CD4-positive, alpha-beta T cell (primary cell): ENCODE measurements at places on chromosomes 3 and 15.

GRCh38 chr3:77025471-77025870 lies 14.4 kb upstream of the ROBO2 start:
- H3K27me3 ChIP-seq: no peaks in the 10 kb centered on the region
- no peak for DNase-seq
- no peaks in the 10 kb centered on the region for H3K36me3 ChIP-seq
- H3K4me1 ChIP-seq: no peaks in the 10 kb centered on the region

GRCh38 chr15:37084602-37085001 lies 15.7 kb downstream of the MEIS2 start:
- DNase-seq: no peak
- no peak overlapping the region for H3K27ac ChIP-seq
- no peaks in the 10 kb centered on the region for H3K36me3 ChIP-seq
- no peak overlapping the region for H3K4me3 ChIP-seq
- no peaks in the 10 kb centered on the region for H3K4me1 ChIP-seq

- H3K36me3 ChIP-seq: no peaks in the 10 kb centered on the region
- no peak overlapping the region for H3K27ac ChIP-seq
- peaks cover 12% of the 10 kb centered on the region for H3K27me3 ChIP-seq
- H3K4me3 ChIP-seq: no peak overlapping the region
Measured at GRCh38 chr15:93861413-93861812, 369.9 kb upstream of the MCTP2 start.

DNA sequence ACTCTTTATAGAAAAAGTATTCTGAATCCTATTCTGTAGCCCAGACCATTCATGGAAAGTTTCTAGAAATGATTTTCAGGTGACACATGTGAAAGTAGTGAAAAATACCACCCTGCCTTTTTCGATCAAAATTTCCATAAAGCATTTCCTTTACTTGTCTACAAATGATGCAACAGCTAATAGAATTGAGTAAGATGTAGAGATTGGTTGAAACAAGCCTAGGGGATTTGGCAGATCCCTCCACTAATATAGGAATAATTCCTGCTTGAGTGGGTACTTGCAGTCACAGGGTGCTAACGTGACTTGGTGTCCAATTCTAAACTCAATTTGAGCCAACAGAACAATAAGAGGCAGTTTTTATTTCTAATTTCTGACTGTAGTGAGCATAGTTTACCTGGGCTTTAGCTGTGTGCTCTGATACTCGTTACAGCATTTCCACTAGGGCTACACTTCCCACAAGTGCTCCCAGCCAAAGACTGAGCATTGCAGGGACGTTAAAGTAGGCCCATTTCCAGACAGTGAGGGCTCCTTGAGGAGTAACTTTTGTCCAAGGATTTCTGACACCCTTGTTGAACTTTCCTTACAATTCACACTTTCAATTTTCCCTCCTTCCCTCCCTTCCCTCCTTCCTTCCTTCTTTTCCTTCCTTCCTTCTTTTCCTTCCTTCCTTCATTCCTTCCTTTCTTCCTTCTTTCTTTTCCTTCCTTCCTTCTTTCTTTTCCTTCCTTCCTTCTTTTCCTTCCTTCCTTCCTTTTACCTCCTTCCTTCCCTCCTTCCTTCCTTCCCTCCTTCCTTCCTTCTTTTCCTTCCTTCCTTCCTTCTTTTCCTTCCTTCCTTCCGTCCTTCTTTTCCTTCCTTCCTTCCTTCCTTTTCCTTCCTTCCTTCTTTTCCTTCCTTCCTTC lies 53.9 kb upstream of the TP63 start:
- H3K27ac ChIP-seq: no peak overlapping the region
- no peaks in the 10 kb centered on the region for H3K4me1 ChIP-seq
- H3K36me3 ChIP-seq: no peaks in the 10 kb centered on the region
- H3K27me3 ChIP-seq: no peaks in the 10 kb centered on the region

- H3K27me3 ChIP-seq: no peaks in the 10 kb centered on the region
- H3K27ac ChIP-seq: no peak overlapping the region
- H3K4me3 ChIP-seq: no peak overlapping the region
- H3K4me1 ChIP-seq: no peaks in the 10 kb centered on the region
Measured at GRCh38 chr3:44893097-44893496, 18.7 kb downstream of the TGM4 start.

- no peak overlapping the region for H3K4me3 ChIP-seq
- no peaks in the 10 kb centered on the region for H3K36me3 ChIP-seq
- H3K27me3 ChIP-seq: no peaks in the 10 kb centered on the region
- no peak for DNase-seq
- no peak overlapping the region for H3K27ac ChIP-seq
Measured at GRCh38 chr3:152609891-152610290, 225.0 kb upstream of the P2RY1 start.

DNA sequence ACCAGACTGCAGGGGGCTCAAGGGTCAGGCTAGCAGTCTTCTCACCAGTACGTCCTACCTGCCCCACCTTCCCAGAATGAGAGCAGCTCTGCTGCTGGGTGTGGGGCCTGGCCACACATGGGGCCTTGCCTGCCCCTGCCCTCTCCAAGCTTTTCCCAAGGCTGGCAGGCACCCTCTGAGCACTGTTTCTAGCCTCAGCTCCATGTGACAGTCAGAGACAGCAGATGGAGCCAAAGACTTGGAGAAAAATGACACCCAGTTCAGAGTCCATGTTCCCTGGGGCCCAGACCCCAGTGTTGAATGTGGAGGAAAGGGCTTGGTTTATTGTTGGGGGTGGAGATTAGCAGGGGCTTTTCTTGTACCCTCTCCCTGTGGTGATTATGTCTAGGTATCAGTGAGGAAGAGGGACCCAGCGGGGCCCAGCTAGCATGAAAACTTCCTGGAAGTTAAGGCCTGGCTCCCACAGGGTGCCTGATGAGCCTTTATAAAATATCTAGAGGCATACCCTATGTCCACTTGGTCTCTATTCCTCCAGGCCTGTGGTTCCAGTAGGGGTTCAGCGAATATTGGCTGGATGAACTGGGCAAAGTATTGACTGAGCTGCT lies 153.8 kb downstream of the EEFSEC start:
- H3K27me3 ChIP-seq: no peaks in the 10 kb centered on the region
- H3K4me3 ChIP-seq: no peak overlapping the region
- DNase-seq: no peak
- H3K4me1 ChIP-seq: peaks cover 14% of the 10 kb centered on the region

DNA sequence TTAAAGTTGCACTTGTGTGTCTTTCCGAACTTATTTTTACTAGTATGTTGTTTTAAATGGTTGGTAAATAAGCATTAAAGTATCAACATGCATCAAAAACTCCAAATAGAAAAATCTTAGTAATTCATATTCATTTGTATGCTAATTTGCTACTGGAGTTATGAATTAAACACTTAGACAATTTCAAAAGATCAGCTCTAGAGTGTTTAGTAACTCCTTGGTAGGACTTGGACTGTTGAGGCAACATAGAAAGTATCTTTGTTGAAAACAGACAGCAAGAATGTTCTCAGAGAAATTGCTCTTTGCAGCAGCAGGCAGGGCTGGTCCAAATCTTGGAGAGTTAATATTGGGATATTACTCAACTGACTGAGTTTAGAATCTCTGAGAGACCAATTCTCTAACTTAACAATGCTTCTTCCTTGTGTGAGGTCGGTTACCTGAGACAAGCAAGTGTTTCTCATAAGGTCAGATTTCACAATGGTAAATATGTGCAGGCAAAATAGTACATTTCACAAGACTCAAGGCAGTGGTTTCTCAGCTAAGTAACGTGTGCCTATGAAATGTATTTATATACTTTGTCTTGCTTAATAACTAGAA lies 147.8 kb upstream of the IL12A start:
- peaks cover 5% of the 10 kb centered on the region for H3K27me3 ChIP-seq
- no peak overlapping the region for H3K27ac ChIP-seq
- no peaks in the 10 kb centered on the region for H3K36me3 ChIP-seq
- DNase-seq: no peak
- no peak overlapping the region for H3K4me3 ChIP-seq

GRCh38 chr3:52218937-52219650 lies 6.4 kb downstream of the TLR9 start:
- peak; percentile 7 for DNase-seq
- peaks cover 17% of the 10 kb centered on the region for H3K36me3 ChIP-seq
- no peaks in the 10 kb centered on the region for H3K27me3 ChIP-seq
- peaks cover 97% of the 10 kb centered on the region for H3K4me1 ChIP-seq
- H3K4me3 ChIP-seq: peak overlapping the region; percentile 31
- peak overlapping the region; percentile 62 for H3K27ac ChIP-seq

DNA sequence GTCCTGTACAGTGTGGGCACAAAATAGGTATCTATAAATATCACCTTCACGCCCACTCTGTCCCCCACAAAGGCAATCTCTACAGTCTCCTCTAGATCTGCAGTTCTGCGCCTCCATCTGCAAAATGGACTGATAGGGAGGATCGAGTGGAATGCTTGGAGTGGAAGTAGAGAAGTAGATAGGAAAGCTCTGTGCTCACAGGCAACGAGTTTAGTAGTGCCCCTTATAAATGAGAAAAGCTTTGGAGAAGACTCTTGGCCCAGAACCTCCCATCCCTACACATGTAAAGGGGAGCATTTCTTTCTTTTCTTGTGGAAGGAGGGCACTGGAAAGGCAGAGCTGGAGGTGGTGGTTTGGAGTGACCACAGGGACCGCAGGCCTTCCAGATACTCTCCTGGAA lies 88.5 kb downstream of the ZNF621 start:
- no peak for DNase-seq
- H3K27me3 ChIP-seq: peaks cover 14% of the 10 kb centered on the region
- no peaks in the 10 kb centered on the region for H3K36me3 ChIP-seq
- H3K27ac ChIP-seq: no peak overlapping the region
- no peaks in the 10 kb centered on the region for H3K4me1 ChIP-seq

DNA sequence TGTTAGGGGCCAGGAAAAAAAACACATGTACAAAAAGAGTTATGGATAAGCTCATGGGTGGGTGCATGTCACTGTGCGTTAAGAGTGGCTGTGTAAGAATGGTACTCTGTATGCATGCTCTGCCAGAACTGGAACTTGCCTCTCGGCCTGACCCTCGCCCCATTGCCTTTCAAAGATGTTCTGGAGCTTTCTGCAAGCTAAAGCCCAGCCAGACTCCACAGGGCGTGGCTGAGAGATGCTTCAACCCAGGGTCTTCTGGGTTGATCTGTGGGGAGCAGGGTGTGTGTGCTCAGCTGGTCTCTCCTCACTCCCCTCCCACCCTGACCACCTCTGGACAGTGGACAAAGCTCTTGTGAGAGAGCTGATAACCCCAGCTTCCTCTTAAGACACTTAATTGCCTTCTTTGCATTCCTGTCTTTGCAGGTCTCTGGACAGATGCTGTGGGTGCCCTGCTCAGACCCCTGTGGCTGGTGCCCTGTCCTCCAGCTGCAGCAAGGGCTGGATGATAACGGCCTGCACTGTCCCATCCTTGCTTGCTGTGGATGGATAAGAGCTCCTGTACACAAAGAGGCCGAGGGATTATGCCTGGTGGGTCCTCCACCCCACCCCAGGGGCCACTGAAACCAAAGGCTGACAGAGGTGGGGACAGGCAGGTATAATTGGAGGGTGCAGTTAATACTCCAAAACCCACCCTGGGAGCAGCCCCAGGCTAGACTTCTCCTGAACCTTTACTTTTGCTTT lies 28.7 kb downstream of the ALDH1L1 start:
- no peaks in the 10 kb centered on the region for H3K27me3 ChIP-seq
- H3K36me3 ChIP-seq: no peaks in the 10 kb centered on the region
- no peak for DNase-seq
- no peaks in the 10 kb centered on the region for H3K4me1 ChIP-seq

DNA sequence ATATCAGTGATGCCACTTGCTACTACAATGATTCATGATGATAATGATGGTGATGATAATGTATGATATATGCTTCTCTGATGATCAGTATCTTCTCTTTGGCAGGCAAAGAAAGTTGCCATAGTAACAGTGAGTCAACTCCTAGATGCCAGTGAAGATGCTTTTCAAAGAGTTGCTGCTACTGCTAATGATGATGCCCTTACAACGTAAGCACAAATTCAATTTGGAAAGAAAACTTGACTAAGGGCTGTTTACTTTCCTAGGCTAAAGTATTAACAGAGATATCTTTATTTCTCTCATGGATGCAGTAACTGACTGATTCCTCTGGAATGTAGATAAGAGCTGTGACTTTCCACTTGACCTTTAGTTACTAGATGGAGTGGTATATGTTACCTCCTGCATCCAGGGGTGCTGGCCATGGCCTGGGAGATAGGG lies 27.8 kb downstream of the ADGRG7 start:
- H3K36me3 ChIP-seq: no peaks in the 10 kb centered on the region
- peaks cover 3% of the 10 kb centered on the region for H3K27me3 ChIP-seq
- H3K4me3 ChIP-seq: no peak overlapping the region
- DNase-seq: no peak
- no peaks in the 10 kb centered on the region for H3K4me1 ChIP-seq

DNA sequence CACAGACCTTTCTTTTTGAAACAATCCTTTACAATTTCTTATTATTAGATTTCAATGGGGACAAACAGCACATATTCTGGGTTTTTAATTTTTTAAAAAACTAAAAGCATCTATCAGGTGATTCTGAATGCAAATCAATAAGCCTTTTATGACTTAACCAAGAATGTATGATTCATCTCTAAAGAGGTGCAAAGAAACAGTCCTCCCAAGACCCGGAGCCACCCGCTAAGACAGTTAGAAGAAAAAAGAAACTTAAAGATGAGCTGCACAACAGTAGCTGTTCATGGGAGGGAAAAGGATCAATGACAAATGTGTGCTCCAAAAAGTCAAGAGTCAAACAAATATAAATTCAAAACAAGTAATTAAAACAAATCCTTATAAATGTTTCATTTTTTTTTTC lies 319.5 kb downstream of the THSD4 start:
- no peaks in the 10 kb centered on the region for H3K36me3 ChIP-seq
- DNase-seq: no peak
- no peaks in the 10 kb centered on the region for H3K27me3 ChIP-seq
- H3K4me1 ChIP-seq: no peaks in the 10 kb centered on the region
- no peak overlapping the region for H3K27ac ChIP-seq
- H3K4me3 ChIP-seq: no peak overlapping the region

DNA sequence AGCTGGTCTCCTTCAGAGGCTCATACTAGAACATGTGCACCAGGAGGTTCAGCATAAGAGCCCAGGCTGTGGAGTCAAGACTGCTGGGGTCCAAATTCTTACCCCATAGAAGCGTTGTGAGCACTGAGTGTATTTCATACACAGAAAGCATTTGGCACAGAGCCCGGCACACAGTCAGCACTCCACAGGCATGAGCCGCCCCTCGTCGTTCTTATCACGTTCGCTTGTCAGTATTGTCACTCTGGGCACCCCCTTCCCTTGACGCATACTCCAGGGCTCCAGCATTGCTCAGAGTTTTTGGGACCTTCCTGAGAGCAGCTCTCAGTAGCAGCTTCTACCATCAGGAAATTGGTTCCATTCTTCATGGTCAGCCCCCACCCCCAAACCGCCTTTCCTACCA lies 25.2 kb downstream of the CORO2B start:
- H3K27me3 ChIP-seq: no peaks in the 10 kb centered on the region
- no peak overlapping the region for H3K4me3 ChIP-seq
- H3K36me3 ChIP-seq: no peaks in the 10 kb centered on the region
- DNase-seq: no peak

DNA sequence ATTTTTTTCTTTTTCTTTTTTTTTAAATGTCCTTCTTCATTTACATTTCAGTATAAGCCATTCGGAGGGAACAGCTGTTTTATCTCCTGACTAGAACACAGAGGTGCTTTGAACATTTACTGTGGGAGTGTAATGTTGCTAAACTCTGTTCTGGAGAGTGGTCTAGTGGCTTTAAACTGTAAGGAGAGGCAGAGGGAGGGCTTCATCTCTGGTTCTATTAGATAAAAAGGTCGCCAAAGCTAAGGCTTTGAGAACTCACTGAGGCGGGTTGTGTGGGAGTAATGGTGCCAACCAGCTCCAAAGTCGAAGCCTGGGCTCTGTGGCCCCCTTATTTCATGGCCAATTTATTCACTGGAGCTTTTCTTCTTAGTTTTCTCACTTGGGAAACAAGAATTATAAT lies 133.2 kb downstream of the ANXA2 start:
- H3K4me3 ChIP-seq: no peak overlapping the region
- H3K36me3 ChIP-seq: no peaks in the 10 kb centered on the region
- H3K27ac ChIP-seq: no peak overlapping the region
- peaks cover 6% of the 10 kb centered on the region for H3K27me3 ChIP-seq
- DNase-seq: no peak
- H3K4me1 ChIP-seq: no peaks in the 10 kb centered on the region
